Purkinje cell (primary cell): ENCODE measurements at places on chromosomes 11 and 22. TPM values are rescaled to one million over a fixed set of nuclear protein-coding genes. Genes with fewer than 3 reads are reported as not detected.

The MS4A15 gene
- not detected in 2 replicates for polyA plus RNA-seq

The RCE1 gene
- 3.7 and 8.7 TPM in 2 replicates for polyA plus RNA-seq

The CDON gene
- polyA plus RNA-seq: 0.55 and 2.4 TPM in 2 replicates

The FGF19 gene
- polyA plus RNA-seq: not detected in 2 replicates

The FBXO3 gene
- 66.3 and 103 TPM in 2 replicates for polyA plus RNA-seq

The OR52N4 gene
- polyA plus RNA-seq: not detected in 2 replicates

The TSKU gene
- not detected in 2 replicates for polyA plus RNA-seq

The IGSF9B gene
- 0.11 and 0.35 TPM in 2 replicates for polyA plus RNA-seq

The OR5M11 gene
- polyA plus RNA-seq: not detected in 2 replicates
